Germinal center (tissue), 1 donor: ENCODE measurements at places on chromosomes 3 and 15.

GRCh38 chr3:138850151-138850550 lies 15.4 kb upstream of the PIK3CB start:
- DNase-seq: no peak

DNA sequence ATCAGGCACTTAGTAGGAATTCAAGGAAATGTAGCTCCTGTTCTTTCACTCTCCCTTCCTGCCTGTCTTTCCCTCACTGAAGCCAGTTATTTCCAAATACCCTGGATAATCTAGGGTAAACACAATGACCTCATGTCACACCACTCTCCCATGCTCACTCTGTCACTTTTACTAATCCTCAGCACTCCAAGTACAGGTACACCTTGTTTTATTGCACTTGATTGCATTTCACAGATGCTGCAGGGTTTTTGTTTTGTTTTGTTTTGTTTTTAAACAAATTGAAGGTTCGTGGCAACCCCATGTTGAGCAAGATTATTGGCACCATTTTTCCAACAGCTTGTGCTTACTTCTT lies 40.8 kb downstream of the PPM1L start:
- no peak for DNase-seq

GRCh38 chr3:45746777-45747622 lies 49.3 kb downstream of the SLC6A20 start:
- DNase-seq: no peak

DNA sequence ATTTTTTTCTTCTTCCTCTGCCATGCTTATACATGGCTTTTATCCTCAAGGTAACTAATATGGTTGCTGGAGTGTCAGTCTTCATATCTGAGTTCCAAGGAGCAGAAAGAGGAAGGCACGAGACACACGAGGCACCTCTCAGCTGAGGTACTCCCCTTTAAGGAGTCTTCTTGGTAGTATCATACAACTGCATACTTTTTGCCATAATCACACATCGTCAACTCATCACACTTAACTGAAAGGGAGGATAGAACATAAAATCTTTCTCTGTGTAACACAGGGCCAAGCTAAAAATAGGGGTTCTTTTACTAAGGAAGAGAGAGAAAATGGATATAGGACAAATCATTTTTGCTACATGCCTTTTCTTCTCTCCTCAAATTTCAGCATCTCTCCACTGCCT lies 104.2 kb downstream of the OXSM start:
- DNase-seq: no peak

- no peak for DNase-seq
These were observed 43.0 kb downstream of the FBN1 start for GRCh38 chr15:48602358-48603122.
